ENCODE measurements at places on chromosomes 12 and 14.

DNA sequence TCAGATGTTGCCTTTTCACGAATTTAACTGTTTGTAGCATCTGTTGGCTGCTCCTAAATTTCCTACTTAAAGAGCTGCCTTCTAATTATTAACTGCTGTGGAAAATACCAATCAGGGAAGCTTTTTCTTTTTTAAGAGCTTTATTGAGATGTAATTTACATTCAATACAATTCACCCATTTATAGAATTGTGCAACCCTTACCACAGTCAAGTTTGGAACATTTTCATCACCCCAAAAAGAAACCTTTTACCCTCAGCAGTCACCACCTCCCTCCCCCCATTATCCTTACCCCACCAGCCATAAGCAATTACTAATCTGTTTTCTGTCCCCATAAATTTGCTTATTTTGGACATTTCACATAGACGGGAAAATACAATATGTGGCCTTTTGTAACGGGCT is 1.4 kb downstream of the PCNX4 start:
- DNase-seq = no peak

- DNase-seq = peak; percentile 72
Measured at GRCh38 chr12:48852734-48853688, 1.0 kb upstream of the DDX23 start.

DNA sequence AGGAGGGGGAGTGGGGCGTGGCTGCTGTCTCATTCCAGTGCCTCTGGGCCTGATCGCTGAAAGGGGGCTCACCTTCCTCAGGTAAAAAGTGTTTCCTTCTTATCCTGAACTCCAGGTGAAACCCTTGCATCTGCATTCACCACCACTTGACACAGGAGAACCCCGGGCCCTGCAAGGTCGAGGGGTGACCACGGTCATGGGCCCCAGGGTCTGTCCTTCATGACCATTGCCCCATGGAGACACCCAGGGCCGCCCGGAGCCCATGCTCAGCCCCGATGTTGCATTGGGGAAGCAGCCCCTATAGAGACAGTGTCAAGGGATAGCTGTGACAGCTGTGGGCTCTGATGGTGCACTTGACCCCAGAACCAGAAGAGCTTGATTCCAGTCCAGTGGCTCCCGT is 34.4 kb upstream of the DYNC1H1 start:
- DNase-seq = no peak

DNA sequence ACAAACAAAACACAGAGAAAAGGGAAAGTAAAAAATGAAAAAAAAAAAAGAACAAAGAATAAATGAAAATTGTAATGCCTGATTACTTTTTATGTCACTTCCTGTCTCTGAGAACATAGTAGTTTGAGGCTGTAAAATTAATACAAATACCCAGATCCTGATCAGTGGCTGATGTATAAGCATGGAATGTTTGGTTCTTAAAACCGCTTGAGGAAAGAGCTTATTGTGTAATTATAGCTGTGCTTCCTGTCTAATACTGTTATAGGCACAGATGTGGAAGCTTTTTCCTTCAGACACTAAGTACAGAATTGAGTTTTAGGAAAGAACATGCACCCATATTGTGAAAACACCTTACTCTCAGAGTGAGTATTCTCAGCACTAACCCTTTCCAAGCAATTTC is 86.9 kb downstream of the AVPR1A start:
- no peak for DNase-seq

- DNase-seq = no peak
Measured at GRCh38 chr14:31582286-31582691, 21.1 kb downstream of the NUBPL start.

DNA sequence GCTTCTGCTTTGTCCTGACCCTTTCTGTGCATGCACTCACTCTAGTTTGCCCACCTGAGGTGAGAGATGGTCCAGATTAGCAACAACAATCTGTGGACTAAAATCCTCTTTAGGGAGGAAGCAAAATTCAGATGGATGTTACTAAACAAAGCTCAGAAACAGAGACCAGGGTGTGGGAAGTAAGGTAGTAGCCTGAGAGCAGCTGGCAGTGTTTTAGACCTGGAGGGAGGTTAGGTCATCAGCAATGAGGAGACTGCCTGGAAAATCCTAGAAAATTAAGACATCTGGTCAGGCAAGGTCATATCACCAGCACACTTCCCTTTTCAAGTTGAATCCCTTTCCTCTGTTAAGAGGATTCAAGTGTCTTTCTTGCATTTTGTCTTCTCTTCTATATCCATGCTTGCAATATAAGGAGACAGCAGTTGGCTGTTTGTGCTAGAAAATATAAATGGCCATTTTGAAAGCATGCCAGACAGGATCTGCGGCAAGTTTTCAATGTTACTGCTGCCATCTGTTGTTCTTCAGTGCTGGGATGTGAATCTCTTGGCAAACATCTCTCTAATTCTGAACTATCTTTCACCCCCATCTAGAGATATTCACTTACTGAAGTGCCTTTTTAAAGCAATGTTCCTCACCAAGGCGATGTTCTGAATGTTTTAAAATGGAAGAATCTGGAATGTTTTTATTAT is 266.4 kb downstream of the NAV3 start:
- DNase-seq = no peak

- no peak for DNase-seq
Measured at GRCh38 chr12:93032758-93033157, 103.7 kb upstream of the EEA1 start.

- no peak for DNase-seq
Measured at GRCh38 chr14:86675059-86675458, 1145.1 kb downstream of the FLRT2 start.

DNA sequence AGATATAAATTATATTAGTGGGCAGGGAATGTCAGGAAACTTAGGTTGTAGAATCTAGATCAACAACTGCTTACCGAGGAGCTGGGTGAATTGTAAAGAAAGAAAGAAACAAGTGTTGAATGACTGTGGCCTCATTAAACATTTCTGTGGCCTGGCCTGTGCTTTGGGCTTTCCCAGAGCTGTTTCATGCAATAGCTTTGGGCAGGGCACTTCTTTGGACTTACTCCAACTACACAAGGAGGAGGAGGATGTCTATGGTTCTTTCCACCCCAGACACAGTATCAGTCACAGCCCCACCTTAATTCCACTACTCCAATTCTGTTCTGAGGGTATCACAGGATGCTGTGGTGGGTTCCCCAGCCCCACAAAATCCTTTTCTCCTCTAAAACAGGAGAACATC is 38.0 kb downstream of the DPF3 start:
- no peak for DNase-seq

GRCh38 chr14:106530423-106531107 is 1004.2 kb downstream of the TMEM121 start:
- DNase-seq = peak; percentile 18

DNA sequence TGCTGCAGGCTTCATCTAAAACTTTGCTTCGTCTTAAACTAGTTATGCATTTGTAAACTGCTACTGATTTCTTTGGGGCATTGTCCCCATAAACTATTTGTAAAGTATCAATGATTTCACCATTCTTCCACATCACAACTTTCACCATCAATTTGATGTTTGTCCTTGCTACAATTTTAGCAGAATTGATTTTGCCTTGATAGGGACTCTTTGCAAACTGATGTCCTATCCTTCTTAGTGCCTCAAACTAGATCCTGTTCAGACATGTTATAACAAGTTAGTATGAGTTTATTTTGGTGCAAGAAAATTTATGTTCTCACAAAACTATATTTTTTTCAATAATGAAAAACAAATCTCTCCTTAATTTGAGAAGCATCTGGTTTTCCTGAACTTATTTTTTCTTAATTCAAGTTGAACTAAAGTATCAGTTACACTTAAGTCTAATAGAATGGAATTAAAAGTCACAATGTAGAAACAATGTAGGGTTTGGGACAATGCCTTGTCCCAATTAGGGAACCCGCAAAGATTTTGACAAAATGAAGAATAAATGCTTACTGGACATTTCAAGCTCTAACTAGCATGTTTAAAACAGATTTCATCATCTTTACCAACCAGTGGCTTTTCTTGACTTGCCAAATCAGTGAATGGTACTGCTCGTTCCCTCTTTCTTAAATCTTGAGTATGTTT is 10.1 kb upstream of the ARID4A start:
- no peak for DNase-seq

GRCh38 chr12:3256103-3256631 is 179.0 kb downstream of the TSPAN9 start:
- DNase-seq = no peak

- DNase-seq = no peak
Measured at GRCh38 chr12:113880326-113880725, 85.8 kb downstream of the RBM19 start.

DNA sequence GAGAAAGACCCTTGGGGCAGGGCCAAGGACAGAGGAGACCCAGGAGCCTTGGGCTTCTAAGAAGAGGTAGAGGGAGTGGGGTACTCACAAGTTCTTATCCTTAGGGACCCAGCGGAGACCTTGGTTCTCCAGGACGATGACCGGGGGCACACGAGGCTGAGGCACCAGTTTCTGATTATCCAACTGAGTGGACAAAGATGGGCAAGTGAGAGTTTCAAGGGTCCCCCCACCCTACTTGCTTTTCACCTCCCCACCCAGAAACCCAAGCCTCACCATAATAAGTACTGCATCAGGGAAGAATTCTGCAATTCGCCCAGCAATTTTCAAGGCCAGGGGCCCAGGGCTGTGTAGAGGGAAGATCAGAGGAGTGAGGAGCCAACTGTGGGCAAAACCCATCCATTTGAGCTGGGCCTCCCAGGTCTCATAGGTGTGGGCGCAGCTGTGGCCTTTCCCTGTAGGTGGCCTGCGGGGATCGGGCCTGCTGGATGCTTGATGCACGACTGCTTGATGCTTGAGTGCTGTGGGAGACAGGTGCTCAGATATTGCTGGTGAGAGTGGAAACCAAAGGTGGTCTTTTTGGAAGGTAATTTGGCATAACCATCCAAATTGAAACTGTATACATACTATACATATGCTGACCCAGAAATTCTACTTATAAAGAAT is 2.0 kb downstream of the EMC9 start:
- no peak for DNase-seq

DNA sequence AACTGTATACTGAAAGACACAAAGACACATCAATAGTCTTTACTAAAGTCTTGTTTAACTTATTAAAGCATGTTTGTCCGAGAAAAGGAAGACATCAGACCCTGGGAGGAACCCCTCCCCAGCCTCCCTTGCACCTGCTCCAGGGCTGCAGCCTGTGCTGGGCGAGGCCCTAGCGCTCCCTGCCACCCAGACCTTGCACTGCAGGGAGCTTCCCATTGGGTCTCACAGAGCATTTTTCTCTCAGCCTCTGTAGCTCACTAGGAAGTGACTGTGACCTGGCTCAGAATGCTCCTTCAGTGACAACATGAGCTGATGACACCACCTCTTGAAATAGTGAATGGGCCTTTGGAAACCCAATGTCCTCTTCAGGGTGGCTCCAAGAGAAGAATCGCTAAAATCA is 461.2 kb downstream of the TMEM121 start:
- DNase-seq = no peak

DNA sequence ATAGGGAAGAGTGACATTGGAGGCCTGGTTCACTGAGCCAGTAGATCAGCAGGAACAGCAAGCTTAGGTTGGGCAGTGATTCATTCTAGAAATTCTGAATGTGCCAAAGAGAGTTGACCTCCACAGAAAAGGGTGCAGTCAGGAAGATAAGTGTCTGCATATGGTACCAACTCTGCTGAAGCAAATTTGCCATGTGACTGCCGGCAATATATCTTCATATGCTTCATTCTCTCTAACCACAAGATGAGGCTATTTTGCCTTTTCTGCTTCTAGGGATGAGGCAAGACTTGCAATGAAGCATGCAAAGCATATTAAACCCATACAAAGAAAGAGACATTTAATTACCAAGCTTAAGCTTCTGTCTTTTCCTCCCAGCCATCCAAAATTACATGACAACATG is 13.6 kb downstream of the CCDC198 start:
- no peak for DNase-seq

GRCh38 chr12:95336387-95337067 is 118.9 kb downstream of the VEZT start:
- no peak for DNase-seq

DNA sequence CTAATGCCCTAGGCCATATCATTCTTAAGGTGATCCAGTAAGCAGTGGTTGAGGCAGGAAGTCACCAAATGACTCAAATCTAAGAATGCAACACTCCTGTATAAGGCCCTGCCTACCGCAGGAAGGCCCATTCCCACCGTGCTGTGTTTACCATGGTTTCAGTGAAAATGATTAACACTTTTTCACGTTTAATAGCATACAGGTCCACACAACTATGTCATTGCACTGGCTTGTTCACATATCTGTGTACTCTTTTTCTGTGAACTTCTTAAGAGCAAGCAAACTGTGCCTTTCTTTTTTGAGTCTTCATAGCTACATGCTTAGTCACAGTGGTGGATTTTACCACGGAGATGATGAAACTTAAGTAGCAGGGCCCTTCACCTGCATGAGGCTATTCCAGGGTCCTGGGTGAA is 214.9 kb downstream of the CNTN1 start:
- DNase-seq = no peak

DNA sequence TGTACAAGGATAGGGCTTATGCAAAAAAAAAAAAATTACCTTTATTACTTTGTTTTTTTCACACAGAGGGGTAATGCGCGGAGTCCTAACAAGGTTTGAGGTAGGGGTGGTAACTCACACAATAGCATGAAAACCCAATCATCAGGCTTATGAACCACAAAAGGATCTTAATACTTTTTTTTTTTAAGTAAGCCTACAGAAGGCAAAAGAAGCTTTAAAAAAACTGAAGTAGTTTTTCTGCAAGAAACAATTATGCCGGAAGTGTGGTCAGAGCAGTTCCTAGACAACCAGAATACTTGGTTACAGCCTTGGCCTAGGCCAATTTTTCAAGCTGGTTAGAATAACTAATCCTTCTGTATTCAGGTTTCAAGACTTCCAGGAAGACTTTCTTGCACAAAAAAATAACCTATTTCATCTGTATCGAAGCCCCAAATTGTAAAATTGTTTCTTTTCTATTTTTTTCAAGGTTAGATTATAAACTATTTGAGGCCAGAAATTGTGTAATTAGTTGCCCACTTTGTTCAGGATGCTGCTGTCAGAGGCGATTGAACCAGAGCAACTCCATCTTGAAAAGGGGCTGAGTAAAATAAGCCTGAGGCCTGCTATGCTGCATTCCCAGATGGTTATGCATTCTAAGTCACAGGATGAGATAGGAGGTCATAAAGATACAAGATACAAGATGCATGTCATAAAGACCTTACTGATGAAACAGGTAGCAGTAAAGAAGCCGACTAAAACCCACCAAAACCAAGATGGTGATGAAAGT is 1.8 kb upstream of the GNS start:
- no peak for DNase-seq

DNA sequence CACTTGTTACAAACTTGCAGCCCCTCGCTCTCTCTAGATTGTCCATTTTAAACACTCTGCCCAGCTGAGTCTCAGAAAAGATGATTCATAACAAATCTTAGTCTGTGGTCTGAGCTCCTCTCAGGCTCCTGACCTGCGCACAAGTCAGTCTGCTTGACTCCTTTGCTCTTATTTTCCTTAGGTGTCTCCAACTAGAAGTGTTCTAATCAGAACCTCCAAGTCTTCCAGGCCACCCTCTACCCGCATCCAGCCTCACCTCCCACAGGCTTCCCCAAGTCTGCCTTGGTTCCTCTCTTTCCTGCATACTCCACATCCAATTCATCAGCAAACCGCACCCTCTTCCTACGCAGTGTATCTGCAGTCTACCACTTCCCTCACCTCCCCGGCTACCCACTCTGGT is 42.4 kb upstream of the BDKRB2 start:
- no peak for DNase-seq

Data from activated T-helper 1 cell treated with Interleukin-2 at 50 U/mL for 16 hours (primary cell).